Gastrocnemius medialis (tissue), 4 donors: ENCODE measurements at places on chromosomes 2 and 18.

DNA sequence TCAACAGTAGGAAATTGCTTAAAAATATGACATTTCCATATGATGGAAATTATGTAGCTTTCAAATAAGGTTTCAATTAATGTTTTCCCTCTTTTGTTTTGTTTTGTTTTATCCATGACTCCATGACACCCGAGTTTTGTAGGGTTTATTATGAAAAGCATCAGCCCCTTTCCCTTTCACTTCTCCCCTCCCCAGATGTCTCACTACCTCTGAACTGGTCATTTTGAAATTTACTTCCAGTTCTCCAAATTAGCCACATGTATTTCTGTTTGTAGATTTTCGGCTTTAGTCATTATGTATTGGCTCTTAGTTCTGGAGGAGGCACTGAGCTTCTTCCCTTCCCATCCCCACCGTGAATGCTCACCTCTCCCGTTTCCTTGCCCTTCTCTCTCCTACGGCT, 18.6 kb upstream of the VPS4B start:
- DNase-seq: no peak

DNA sequence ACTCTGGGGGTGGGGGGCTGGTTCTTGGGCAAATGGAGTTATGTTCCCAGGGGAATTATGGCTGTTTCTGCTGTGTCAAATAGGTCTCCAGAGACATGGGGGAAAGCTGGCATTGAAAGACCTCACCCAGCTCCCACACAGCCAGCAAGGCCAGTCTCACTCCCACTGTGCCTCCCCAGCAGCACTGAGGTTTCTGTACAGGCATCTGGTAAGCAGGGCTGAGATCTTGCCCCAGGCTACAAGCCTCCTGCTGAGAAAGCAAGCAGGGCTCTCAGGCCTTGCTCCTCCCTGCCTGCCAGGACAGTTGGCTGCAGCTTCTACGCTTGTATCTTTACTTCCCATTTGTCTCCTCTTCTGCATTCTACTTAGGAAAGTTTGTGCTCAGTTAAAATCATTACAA, 50.5 kb upstream of the FHOD3 start:
- no peak for DNase-seq

DNA sequence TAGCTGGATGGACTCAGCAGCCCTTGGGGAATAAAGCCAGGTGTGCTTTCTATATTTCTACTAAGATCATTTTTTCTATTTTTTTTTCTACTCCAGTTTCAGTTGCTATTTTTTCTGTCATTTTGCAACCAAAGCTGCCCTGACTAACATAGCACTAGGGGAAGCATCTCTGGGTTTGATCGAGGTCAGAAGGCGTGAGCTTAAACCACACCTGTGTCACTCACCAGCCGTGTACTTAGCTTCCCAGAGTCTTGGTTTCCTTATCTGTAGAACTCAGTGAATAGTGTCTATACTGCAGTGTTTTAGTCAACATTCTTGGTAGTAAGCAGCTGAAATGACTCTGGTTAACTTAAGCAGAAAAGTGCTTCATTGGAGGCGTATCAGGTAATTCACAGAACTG, 489.6 kb upstream of the SPRED2 start:
- no peak for DNase-seq

GRCh38 chr2:20103530-20103929, 52.1 kb upstream of the LAPTM4A start:
- DNase-seq: no peak

GRCh38 chr2:68368654-68369336, 3.7 kb downstream of the PLEK start:
- no peak for DNase-seq

GRCh38 chr2:200864176-200865034, at the start of gene CLK1:
CLK1 (minus strand) TSS chr2:200864658; CDS start chr2:200861862, 2,796 bp downstream.
- DNase-seq: peak; percentile 96

DNA sequence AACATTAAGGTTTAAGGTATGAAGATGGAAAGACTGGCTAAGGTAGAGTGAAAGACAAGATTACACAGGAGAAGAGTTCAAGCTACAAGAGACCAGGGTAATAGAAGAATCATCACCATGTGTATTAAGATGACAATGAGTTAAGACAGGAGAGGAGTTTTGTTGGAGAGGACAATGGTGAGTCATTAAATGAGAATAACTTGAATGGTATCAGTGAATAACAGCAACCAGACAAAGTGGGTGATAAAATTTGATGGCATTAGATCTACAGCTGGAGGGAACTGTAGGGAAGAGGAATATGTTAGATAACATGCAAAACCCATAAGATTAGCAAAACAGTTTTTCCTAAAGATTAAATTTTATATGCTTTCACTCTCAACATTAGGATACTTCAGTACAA, 18.8 kb upstream of the ENOSF1 start:
- no peak for DNase-seq

GRCh38 chr2:224716201-224716600, at the start of gene CCDC195:
CCDC195 (minus strand) TSS chr2:224716365; CDS start chr2:224716365, 0 bp downstream.
- no peak for DNase-seq

DNA sequence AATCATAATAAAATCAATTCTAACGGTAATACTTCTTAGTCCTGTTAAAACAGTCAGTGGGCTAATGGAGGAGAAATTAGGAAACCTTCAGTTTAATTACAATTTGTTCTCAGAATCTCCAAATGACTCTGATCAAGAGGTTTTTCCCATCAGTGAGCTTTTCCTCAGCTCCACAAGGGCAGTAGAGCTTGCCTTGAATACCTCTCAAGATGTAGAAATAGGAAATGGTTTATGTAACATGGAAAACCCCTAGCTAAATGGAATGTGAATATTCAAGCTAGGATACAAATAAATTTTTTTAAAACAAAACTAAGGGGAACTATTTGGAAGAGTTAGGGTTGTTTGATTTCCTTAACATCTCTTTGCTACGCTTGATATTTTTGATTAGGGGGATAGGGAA, 87.5 kb downstream of the PLEKHM3 start:
- DNase-seq: no peak

DNA sequence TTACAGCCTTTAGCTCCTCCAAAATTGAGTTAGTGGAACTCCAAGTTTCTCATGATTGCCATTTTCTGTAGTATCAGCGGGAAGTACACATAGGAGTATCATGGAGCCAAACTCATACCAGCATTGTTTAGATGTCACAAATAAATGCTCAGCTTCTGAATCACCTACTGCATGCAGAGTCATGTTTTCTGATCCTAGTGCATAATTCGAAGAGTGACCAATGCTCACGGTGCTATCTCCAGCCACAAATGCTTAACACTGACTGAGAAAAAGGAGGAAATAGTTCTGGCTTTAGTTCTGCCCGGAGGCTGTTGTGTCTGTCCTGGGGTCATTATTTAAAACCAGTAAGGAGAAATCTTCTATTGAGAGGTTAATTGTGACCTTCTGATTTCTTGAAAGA, 45.4 kb upstream of the LRATD1 start:
- DNase-seq: no peak

DNA sequence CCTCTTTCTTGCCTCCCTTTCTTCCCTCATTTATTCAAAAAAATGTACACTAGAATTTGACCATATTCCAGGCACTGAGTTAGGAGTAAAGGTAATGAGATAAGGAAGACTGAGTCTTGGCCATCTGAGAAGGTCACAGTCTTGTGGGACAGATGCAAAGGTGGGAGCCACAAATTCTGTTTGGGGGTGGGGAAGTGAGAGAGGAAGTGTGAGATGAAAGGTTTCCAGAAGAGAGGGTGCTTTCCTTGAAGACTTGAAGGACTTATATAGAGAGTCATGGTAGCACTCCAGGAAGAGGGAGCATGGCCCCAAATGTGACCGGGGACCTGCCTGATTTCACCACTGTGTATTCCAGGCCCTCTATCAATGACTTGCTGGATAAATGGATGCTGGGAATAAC, 320.6 kb downstream of the LPIN1 start:
- no peak for DNase-seq

DNA sequence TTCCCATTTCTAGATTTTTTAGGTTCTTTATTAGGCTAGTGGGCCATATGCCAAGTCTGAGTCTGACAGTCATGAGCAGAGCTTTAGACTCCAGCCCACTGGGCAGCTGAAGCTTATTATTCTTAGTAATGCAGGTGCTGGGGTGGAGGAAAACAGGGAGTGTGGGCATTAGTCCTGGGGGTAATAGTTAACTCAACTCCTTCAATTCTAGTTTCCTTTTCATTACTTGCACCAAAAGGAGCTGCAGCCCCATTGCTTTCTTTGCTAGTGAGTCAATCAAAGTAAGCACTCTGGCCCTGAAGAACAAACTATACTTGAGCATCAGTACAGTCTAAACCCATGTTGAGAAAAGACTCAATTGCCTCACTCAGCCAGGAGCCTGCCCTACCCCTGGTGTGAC, 35.5 kb downstream of the ICOS start:
- no peak for DNase-seq
